ENCODE measurements at places on chromosomes 3 and 15.

DNA sequence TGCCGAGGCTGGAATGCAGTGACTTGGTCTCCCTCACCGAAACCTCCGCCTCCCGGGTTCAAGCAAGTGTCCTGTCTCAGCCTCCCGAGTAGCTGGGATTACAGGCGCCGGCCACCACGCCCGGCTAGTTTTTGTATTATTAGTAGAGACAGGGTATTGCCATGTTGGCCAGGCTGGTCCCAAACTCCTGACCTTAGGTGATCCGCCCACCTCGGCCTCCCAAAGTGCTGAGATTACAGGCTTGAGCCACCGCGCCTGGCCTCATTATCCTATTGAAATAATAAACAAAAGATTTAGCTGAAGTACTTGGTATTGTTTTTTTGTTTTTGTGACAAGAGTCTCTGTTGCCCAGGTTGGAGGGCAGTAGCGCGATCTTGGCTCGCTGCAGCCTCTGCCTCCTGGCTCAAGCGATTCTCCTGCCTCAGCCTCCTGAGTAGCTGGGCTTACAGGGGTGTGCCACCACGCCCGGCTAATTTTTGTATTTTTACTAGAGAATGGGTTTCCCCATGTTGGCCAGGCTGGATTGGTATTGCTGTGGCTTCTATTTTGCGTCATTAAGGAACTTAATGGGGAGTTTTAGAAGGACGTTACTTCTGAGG is 1.5 kb downstream of the RPL35A start:
- ATAC-seq: no peak

DNA sequence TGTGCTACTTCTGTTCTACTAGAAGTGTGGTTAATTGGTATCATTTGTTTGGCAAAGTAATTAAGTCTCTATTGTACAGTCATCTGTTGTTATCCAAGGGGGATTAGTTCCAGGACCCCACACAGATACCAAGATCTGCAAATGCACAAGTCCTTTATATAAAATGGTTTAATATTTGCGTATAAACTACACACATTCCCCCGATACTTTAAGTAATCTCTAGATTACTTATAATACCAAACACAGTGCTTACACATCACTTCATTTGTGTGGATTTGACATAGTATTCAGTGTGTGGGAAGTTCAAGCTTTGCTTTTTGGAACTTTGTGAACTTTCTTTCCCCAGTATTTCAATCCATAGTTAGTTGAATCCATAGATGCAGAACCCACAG is 50.5 kb upstream of the ABI3BP start:
- peak; percentile 21 for ATAC-seq

DNA sequence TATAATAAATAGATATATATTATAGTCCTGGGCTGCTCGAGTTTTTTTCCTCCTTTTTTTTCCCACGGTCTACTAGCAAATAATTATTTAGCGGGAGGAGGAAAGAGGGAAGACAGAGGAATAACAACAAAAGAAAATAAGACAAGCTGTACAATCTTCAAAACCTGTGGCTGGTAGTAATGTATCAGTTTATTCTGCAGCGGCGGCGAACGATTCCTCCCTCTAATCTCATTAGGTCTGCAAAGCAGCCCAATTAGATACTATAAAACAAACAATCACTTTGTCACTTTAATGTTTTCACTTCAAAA is 390 bp upstream of the TLE3 start:
- no peak for ATAC-seq

- no peak for ATAC-seq
Observed at GRCh38 chr3:186251948-186252619, 110.0 kb downstream of the DGKG start.

- no peak for ATAC-seq
Observed at GRCh38 chr3:59341459-59341858, 291.6 kb upstream of the CFAP20DC start.

- ATAC-seq: no peak
Observed at GRCh38 chr3:158751316-158751715, 19.1 kb upstream of the RARRES1 start.

GRCh38 chr3:152760024-152760563 is 74.8 kb upstream of the P2RY1 start:
- ATAC-seq: no peak

GRCh38 chr3:145807990-145808389 is 353.0 kb downstream of the PLOD2 start:
- no peak for ATAC-seq

- ATAC-seq: peak; percentile 69
Observed at GRCh38 chr15:80695099-80695910, at the start of gene ABHD17C. ABHD17C (plus strand) TSS chr15:80695310; CDS start chr15:80695430, 120 bp downstream.

DNA sequence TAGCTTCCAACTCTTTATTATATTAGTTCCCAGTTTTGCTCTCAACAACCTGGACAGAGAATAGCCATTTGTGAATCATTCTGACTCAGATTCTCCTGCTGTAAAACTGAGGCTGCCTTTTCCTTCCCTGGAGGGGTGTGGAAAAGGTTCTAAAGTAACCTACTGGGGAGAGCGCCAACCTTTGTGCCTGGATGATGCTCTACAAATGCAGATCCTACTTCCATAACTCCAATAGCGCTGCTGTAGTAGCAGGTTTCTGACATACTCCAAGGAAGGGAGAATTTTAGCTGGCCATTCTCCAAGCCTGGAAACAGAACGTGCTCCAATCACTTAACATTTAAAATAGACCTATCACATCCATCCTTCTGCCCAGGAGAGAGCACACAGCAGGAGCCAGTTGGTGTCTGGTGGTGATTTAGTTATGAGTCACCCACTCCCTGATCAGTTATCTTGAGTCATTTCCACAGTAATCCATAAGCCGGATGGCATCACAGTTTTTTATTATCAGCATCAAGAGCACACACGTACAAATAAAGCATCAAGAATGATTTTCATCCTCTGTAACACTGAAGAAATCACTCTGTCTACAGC is 38.3 kb downstream of the MYH15 start:
- ATAC-seq: peak; percentile 93

- no peak for ATAC-seq
Observed at GRCh38 chr15:89377842-89378295, 43.2 kb upstream of the POLG start.

DNA sequence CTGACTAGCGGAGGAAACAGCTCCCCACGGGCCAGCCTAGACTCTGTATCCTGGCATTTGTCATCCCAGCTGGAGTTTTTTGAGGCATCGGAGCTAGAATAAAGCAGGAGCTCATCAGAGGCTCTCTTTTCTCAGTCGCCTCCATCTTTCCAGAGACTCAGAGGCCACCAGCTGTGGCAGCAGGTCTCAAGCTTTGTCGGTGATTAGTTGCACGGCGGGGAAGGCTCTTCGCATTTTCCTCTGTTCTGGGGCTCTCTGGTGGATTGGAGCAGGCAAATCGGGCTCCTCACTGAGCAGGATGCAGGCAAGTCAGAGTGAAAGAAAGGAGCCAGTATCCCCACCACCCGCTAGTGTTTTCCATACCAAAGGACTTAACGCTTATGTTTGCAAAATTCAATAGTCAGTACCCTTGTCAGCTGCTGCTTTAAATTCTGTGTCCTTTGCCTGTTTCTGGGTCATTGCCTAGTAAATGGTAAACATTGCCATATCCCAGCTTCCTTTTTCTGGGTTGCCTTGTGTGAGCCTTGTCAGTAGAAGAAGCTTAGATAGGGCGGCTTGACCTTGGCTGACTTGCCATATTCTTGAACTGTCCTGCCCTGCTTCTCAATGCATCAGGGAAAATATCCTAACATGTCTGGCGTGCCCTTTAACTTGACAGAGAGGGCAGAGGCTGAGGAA is 127.1 kb downstream of the PTPRG start:
- no peak for ATAC-seq

- ATAC-seq: no peak
Observed at GRCh38 chr3:54600441-54601204, 327.2 kb downstream of the LRTM1 start.

GRCh38 chr3:152281133-152281713 is 12.5 kb downstream of the MBNL1 start:
- peak; percentile 76 for ATAC-seq

DNA sequence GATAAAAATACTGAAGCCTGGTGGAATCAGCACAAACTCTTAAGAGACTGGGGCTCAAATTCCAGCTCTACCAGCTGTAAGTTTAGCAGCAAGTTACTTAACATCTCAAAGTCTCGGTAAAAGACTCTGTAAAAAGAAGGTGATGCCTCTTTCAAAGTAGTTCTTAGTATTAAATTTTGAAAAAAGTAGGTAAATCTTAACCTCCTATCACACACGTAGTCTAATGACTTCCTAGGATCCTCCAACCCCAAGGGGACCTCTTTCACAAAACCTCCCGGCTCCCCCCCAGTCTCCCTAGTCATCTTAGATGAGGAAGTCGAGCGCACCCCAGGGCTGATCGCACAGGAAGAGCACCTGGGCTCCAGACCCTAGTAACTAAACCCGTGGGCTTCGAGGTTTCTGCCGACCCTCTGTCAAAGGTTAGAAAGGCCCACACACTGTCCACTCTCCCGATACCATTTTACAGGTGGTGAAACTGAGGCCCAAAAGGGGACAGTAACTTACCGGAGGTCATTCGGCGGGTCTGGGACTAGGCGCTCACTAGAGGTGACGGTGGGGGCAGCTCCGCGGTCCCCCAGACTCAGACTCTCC is 427 bp downstream of the MBD4 start:
- ATAC-seq: peak; percentile 2

GRCh38 chr3:134075568-134075825 is 45.8 kb upstream of the SLCO2A1 start:
- ATAC-seq: no peak

DNA sequence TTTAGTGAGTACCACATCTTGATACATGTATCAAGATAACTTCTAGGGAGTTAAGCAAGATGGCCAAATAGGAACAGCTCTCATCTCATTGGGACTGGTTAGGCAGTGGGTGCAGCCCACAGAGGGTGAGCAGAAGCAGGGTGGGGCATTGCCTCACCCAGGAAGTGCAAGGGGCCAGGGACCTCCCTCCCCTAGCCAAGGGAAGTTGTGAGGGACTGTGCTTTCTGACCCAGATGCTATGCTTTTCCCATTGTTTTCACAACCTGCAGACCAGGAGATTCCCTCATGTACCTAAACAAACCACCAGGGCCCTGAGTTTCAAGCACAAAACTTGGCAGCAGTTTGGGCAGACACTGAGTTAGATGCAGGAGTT is 665.0 kb upstream of the CBLB start:
- ATAC-seq: no peak

DNA sequence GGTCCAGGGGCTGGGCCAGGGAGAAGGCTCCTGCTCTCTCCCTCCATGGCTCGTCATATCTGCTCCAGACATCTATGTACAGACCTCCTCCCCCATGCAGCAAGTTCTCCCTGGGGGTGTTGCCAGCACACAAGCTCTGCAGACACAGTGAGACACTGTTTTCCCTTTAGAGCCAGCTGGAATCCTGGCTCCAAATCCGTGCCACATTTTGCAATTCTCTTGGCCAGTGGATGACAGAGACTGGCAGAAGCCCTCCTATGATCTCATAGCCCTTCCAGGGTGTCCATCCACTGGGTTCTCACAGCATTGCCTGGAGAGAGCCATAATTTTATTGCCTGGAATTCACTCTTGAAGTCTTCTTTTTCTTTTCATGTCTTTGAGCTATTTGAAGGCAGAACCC is 203.9 kb downstream of the TLE3 start:
- ATAC-seq: peak; percentile 74

DNA sequence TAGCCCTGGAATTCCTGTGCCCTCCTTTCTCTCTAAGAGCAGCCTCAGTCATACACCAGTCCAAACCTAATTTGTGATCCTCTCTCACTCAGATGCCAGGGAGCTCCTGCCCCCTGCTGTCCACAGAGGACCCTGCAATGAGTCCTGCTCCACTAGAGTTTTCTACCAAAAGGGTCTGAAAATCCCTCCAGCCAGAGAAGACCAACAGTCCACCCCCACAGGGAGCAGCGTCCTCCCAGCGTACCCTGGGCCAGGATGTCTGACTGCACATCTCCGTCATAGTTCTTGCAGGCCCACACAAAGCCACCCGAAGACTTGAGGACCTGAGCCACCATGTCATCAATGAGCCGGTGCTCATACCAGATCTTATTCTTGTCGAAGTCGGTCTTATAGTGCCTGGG is 15.4 kb downstream of the IDH2 start:
- peak; percentile 86 for ATAC-seq

GRCh38 chr3:32335365-32336112 is 56.1 kb upstream of the CMTM7 start:
- ATAC-seq: no peak

GRCh38 chr3:16295298-16295890 is 30.4 kb downstream of the OXNAD1 start:
- no peak for ATAC-seq

- ATAC-seq: no peak
Observed at GRCh38 chr15:62416526-62416925, 251.4 kb upstream of the C2CD4B start.

GRCh38 chr3:160808838-160809237 is 52.8 kb downstream of the PPM1L start:
- ATAC-seq: no peak

GRCh38 chr15:90006217-90007075 is 5.3 kb downstream of the ZNF710 start:
- no peak for ATAC-seq

DNA sequence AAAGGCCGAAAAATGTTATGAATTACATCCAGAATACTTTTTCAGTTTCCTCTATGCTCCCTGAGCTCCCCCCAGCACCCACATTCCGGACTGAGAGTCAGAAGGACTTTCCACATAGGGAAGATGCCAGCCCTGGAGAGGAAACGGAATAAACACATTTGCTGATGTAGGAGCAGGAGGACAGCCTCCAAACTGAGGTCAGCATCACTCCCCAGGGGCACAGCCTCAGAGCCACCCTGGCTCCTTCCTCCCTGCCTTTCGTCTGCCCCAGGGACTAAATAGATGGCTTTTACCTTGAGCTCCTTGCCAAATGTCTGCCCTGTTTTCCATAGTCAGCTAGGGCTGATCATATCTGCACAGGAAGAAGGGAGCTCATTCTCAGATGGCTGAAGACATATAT is 22.6 kb upstream of the SLCO2A1 start:
- no peak for ATAC-seq

GRCh38 chr3:3351226-3351625 is 171.7 kb upstream of the CRBN start:
- no peak for ATAC-seq

- no peak for ATAC-seq
Observed at GRCh38 chr3:145191543-145191942, 969.4 kb downstream of the PLOD2 start.

DNA sequence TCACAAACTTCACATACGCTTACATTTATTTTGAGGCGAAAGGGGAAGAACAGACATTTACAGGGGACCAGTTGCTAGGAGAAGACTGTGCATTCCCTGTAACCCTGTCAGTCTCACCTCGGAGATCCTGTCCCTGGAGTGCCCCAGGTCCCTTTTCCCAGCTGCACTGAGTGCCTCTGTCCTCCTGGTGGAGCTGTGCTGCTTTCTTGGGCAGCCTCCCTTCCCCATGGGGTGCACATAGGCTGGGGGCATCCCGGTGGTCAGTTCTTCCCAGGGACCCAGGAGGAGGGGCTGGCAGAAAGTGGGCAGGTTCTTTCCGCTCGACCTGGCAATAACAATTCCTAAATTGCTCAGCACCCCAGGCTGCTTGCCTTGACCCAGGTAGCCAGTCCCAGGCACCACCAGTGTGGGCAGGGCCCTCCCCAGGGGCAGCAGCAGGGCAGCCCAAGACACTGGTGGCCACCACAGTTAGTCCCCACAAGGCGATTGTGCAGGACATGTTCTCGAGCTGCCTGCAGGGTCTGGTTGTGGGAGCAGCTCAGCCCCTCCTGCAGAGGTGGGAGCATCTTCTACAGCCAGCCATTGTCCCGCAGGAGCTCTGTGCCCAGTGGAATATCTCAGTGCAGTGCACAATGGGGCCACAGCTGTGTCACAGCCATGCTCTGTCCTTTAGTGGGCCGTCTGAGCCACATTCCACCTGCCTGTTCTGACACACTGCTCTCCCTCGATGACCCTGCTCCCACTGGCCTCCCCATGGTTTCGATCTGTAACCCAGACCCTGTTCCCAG is 36.3 kb downstream of the APBA2 start:
- peak; percentile 34 for ATAC-seq

GRCh38 chr3:9727743-9728142 is 3.8 kb upstream of the BRPF1 start:
- no peak for ATAC-seq

Data from SK-N-SH treated with all-trans-retinoic acid at 6 μM for 48 hours (cell line).